ENCODE measurements at places on chromosomes 4 and X.

- DNase-seq: no peak
These were observed 19.4 kb upstream of the SEL1L3 start for GRCh38 chr4:25882226-25882625.

DNA sequence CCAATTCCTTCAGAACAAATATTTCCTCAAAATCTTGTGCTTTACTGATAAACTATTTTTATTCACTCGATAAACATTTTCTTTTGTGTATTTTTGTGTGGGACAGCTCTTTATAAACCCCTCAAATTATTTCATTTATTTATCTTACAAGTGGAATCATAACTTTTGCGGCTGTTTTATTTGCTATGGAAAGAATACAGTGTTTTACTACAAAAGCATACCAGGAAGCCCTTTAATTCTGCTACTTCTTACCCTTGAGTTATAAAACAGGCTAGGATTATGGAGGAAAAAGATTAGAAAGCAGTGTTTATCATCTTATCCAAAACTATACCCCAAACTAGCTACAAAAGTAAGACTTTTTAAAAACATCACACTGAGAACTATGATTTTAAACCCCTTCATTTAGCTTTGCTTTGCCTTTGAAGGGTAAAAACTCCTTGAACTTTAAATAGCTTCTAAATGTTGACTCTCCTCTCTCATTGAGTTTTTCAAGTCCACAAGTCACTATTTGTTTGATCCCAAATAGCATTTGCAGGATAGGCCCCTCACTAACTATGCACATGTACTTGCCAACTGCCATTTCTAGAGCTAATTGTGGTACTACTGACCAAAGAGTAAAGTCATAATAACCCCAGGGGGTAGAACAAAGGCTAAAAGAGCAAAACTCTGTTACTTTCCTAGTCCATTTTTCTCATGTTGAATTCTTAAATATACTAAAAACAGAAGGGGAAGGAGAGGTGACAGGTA, 45.8 kb upstream of the SGMS2 start:
- no peak for DNase-seq

DNA sequence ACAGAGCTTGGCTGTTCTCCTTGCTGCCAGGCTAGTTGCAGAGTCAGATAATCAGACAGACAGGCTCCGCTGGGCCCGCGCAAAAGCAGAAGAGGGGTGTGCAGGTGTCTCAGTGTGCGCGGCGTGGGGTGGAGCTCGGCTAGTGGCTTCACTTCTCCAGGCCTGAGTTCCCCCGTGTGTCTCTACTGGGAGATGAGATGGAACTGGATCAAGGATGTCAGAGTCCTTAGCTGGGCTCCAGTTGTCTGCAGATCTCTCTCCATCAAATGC, 21.1 kb downstream of the HTRA3 start:
- DNase-seq: no peak

GRCh38 chrX:34365471-34365870, 233.4 kb upstream of the FAM47A start:
- no peak for DNase-seq

GRCh38 chrX:141221611-141222010, 20.7 kb downstream of the SPANXC start:
- DNase-seq: no peak

DNA sequence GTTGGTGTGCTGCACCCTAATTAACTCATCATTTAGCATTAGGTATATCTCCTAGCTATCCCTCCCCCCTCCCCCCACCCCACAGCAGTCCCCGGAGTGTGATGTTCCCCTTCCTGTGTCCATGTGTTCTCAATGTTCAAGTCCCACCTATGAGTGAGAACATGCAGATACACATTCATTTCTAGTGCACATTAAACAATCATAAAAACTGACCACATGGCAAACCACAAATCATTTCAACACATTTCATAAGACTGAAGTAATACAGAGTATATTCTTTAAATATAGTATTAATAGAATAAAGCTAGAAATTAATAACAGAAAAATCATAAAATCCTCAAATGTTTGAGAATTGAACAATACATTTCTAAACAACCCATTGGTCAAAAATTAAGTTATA, 34.1 kb downstream of the PRKG2 start:
- DNase-seq: no peak

- no peak for DNase-seq
These were observed 121.8 kb downstream of the ARHGAP10 start for GRCh38 chr4:147853706-147854105.

DNA sequence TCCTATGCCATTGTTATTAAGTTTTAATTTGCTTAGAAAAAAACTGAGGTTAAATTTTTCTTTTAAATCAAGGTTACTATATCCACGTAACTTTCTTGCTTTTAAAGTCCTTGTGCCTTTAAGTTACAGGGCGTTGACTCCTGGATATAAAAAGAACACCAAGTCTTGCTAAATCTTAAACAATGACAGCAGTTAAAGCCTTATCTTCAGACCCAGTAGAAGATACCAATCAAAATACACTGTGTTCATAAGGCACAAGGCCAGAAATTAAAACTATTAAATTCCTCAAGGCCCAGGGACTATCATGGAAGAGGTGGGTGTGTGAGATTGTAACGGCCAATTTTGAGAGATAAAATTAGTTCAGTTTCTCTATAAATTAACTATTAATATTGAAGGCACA, 60.4 kb downstream of the PAGE2 start:
- no peak for DNase-seq

- no peak for DNase-seq
These were observed 71.0 kb downstream of the PRRG1 start for GRCh38 chrX:37420185-37420584.

DNA sequence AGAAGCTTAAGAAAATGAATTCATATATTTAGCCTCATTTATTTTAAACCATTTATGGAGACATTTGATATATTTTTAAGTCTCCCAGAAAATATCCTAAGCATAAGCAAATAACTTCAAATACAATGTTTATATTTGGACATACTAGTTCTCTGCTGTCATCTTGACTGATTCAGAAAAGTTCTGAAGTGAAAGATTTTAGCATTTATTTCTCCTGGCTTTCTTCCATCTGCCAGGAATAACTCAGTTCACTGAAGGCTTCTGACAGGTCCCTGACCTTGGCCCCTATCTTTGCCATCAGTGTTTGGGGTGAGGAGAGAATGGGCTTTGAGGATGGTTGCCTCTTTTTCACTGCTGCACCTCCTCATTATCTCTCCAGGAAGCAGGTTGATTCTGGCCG, 115.7 kb downstream of the SLIT2 start:
- DNase-seq: no peak

DNA sequence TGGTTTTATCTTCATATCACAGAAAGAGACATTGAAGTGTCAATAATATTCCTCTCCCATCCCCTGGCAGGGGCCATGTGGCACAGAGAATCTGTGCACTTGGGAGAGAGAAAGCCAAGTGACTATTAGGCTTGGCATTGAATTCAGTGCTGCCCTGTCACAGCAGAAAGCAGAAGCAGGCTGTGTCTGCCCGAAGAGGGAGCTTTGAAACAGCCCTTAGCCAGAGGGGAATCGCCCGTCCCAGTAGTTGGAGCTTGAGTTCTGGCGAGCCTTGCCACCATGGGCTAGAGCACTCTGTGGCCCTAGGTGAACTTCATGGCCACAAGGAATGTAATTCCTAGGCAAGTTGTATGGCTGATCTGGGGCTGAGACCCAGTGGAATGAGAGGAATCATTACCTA, 282.5 kb upstream of the PCDH10 start:
- no peak for DNase-seq

DNA sequence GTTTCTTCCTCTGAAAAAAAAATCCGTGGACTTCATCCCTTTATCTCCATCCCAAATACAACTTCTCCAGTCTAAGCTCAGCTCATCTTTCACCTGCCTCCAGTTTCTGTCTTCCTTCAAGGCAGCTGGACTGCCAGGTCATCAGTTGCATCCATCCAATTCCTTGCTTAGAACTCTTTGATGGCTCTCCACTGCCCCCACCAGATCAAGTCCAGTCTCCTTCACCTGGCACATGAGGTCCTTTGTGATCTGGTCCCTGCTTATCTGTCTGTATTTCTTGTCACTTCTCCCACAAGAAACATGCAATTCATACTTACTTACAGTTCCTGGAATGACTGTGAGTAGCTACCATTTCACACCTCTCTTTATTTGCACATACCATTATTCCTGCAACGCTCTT, 33.8 kb downstream of the OTUD6A start:
- no peak for DNase-seq

DNA sequence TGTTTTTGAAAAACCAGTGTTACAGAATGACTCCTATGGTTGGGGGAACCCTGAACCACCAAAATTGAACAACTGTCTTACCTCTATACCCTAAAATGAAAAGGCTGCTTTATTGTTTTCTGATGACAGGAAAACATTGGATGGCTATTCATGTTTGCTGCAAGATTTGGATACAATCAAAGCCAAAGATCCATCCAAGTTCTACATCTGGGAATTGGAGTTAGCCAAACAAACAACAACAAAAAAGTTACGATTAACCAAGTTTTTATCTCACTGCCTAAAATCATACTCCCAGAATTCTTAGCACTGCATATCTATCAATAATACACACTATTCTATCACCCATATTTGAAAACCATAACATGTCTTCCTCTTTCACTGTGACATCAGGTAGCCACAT, 349.7 kb upstream of the SLC7A11 start:
- no peak for DNase-seq

DNA sequence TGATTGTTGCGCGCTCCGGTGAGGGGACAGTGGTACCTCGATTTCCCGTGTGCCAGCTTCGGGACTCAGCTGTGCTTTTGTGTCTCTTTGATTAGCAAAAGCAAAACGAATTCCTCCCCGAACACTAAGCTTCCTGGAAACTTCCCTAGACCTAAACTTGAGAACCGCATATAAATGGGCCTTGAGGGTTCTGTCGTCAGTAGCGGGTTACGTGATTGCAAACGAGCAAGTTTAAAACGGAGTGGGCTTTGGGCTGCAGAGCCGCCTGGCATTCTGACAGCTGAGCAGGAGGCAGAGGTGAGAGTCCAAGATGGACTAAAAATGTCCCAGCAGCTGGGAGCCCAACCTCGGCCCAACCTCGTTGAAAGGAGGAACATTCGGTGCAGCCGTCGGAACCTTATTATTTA, 1.2 kb upstream of the TAPT1 start:
- no peak for DNase-seq

GRCh38 chr4:119264743-119265142, 52.2 kb downstream of the USP53 start:
- DNase-seq: no peak

- no peak for DNase-seq
These were observed 12.9 kb upstream of the WDR17 start for GRCh38 chr4:176052744-176053143.

- no peak for DNase-seq
These were observed 5.7 kb downstream of the CYBB start for GRCh38 chrX:37785569-37785968.

GRCh38 chr4:142194905-142195304, 558.5 kb downstream of the IL15 start:
- DNase-seq: no peak

DNA sequence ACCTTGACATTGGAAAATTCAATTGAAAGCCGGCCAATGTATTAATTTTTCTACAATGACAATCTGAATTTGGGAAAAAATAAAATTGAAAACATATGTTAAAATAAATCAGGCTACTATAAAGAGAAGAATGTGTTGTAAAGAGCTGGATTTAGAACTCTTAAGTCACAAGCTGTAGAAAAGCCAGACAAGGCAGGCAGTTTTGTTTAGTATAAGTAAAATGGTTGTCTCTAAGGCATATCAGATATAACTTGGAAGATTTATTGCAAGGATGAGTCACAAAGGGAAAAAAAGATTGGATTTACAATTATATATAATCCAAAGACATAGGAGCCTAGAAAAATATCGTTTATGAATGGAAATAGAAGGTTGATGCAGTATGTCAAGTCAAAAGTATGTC, 549.1 kb upstream of the EPHA5 start:
- no peak for DNase-seq

GRCh38 chr4:61605984-61606383, 405.9 kb downstream of the ADGRL3 start:
- DNase-seq: no peak

DNA sequence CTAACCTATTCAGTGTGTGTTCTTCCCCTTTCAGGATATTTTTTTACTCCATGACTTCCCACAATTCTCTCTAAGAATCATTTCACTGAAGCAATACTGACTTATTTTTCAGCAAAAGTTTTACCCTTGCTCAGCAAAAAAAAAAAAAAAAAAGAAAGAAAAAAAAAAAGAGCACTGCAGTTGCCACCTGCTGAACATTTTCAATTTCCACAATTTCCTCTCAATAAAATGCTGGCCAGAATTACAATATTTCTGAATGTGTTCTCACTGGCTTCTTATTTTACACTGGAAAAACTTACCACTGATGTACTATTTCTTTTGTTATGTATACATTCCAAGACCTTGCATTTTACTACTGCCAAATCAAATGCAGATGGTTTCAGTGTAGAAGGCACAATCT, 210.4 kb downstream of the PAPSS1 start:
- DNase-seq: no peak

- DNase-seq: no peak
These were observed 15.3 kb downstream of the USP46 start for GRCh38 chr4:52643785-52644244.

GRCh38 chrX:48696909-48697727, 584 bp downstream of the SUV39H1 start:
- DNase-seq: no peak

DNA sequence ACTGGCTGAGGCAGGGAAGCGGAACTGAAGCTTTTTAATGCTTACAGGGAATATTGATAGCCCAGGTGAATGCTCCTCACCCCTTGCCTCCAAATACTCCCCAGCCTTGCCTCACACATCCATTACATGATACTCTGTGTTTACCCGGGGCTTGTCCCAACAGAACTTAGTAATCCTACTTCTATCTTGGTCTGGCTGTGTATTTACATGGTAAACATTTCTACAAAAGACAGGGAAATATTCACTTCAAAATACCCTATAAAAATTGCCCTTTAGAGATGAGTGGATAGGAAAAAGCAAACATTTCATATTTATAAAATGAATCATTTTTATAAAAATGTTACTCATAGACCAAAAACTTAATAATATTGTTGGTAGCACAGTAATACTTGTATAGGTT, 120.1 kb downstream of the NHS start:
- DNase-seq: no peak

- no peak for DNase-seq
These were observed 140.2 kb upstream of the EDNRA start for GRCh38 chr4:147340591-147341120.

- peak; percentile 35 for DNase-seq
These were observed 108.3 kb downstream of the DCTD start for GRCh38 chr4:182808673-182809416.

GRCh38 chr4:12584116-12584875, 899.8 kb downstream of the RAB28 start:
- no peak for DNase-seq

Measured in activated CD4-positive, alpha-beta T cell treated with anti-CD3 and anti-CD28 coated beads for 24 hours (primary cell).